Esophagus squamous epithelium (tissue), 5 donors: ENCODE measurements at places on chromosomes 7 and 10.

DNA sequence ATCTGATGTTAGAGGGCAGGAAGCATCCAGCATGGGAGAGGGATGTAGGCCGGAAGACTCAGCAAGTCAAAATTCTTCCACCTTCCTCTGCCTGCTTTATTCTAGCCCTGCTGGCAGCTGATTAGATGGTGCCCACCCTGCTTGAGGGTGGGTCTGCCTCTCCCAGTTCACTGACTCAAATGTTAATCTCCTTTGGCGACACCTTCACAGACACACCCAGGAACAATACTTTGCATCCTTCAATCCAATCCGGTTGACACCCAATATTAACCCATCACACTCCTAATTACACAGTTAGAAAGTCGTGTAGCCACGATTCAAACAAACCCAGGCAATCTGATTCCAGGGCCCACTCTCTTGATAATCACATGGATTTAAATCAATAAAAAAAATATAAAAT lies 433.9 kb upstream of the LRGUK start:
- H3K4me3 ChIP-seq, result no peak overlapping the region
- H3K27ac ChIP-seq, result no peak overlapping the region
- no peaks in the 10 kb centered on the region for H3K27me3 ChIP-seq
- DNase-seq, result no peak
- H3K36me3 ChIP-seq, result no peaks in the 10 kb centered on the region

DNA sequence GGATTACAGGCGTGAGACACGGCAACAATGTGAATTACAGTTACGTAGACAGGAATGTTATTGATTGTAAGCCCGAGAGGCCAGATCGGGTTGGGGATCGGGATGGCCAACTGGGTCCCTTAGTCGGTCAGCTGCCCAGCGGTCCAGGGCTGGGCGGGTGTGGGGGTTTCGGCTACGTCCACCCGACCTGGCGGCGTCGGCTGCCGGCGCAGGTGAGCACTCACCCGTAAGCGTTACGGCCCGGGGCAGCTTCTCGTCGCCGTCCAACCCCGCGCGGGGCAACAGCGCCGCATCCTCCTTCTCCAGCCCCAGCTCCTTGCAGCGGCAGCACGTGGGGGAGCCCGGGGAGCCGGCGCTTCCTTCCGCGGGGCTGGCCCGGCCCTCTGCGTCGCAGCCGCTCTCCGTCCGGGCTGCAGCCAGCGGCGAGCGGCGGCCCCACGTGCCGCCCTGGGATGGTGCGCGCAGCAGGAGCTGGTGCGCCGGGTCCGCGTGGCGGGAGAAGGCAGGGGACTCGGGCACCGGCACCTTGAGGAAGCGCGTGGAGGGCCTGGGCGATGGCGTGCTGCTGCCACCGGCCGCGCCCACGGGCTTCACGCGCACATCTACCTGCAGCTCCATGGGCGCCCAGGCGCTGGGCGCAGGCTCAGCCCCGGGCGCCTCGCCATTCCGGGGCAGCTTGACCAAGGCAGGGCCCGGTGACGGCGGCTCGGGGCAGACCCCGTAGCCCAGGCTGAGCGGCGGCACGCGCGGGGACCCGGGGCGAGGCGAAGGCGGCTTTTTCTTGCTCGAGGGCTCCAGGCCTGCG lies 609 bp downstream of the KLRG2 start:
- H3K4me1 ChIP-seq, result peaks cover 20% of the 10 kb centered on the region
- H3K36me3 ChIP-seq, result no peaks in the 10 kb centered on the region
- no peaks in the 10 kb centered on the region for H3K27me3 ChIP-seq
- peak overlapping the region; percentile 48 for H3K4me3 ChIP-seq
- DNase-seq, result no peak

GRCh38 chr7:16668049-16668858 lies 22.3 kb downstream of the BZW2 start:
- no peaks in the 10 kb centered on the region for H3K27me3 ChIP-seq
- peak overlapping the region; percentile 85 for H3K27ac ChIP-seq
- peaks cover 17% of the 10 kb centered on the region for H3K4me1 ChIP-seq

GRCh38 chr7:77913977-77914607 lies 115.5 kb downstream of the PHTF2 start:
- H3K4me3 ChIP-seq, result no peak overlapping the region
- no peak for DNase-seq

- no peak overlapping the region for H3K27ac ChIP-seq
- no peaks in the 10 kb centered on the region for H3K4me1 ChIP-seq
- H3K27me3 ChIP-seq, result no peaks in the 10 kb centered on the region
- no peak for DNase-seq
Measured at GRCh38 chr7:133709036-133709880, 417.9 kb upstream of the LRGUK start.

DNA sequence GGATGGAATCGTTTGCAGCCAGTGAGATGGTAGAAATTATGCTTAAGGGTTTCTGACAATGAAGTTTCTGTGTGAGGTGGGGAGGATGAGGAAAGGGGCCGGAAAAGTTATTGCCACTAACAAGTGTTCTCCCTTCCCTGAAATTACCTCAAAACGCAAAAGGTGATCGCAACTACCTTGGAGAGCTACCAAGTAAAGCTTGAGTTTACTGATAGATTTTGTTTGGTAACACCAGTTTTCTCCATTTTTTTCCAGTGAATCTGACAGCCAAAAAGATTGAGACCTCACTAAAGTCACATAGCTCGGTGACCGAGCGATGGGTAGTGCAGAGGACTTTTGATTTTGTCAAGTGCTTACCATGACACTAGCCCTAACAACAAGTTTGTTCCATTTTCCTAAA lies 1.6 kb downstream of the SUV39H2 start:
- no peaks in the 10 kb centered on the region for H3K36me3 ChIP-seq
- H3K27ac ChIP-seq, result no peak overlapping the region
- peaks cover 15% of the 10 kb centered on the region for H3K4me1 ChIP-seq
- H3K27me3 ChIP-seq, result no peaks in the 10 kb centered on the region
- no peak for DNase-seq

DNA sequence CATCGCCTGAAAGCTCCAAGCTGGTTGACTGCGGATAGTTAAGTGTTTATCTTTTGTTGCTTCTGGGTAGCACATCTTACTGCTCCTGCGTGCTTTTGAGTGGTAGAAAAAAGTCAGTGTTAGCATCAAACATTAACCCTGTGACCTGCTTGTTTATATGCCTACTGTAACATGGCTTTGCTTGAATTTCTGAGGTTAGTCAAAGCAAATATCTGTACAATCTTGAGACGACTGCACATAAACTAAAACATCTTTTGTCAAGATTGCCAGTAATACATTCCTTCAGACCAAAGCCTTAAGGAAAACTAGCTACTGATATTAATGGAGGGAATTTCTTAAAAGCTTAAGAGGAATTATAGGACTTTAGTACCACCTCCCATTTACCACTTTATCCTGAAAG lies 163.7 kb downstream of the BAMBI start:
- no peaks in the 10 kb centered on the region for H3K36me3 ChIP-seq
- H3K4me3 ChIP-seq, result no peak overlapping the region
- no peak overlapping the region for H3K27ac ChIP-seq
- H3K27me3 ChIP-seq, result no peaks in the 10 kb centered on the region

DNA sequence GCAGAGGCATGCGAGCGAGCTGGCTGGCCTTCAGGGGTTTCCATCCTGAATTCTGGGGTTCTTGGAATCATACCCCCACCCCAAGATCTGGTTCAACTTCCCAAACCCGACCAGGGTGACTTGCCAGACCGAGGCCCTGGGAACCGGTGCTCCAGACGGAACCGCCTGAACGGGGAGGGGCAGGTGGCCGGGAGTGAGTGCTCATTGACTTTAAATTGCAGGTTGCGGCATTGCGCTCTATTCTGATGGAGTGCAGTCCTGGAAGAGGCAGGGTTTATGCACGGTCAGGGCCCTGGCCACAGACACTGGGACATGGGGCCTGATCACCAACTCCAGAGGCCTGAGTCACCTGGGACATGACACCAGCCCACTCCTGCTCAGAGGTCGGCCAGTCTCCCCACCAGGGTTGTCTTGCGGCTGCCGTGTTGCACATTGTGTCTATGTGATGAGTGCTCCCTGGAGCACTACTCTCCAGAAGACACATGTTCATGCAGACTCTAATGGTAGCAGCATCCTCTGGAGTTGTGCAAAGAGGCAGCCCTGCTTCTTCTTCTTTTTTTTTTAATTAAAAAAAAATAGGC lies 5.8 kb upstream of the DDIT4 start:
- H3K27ac ChIP-seq, result no peak overlapping the region
- H3K4me1 ChIP-seq, result peaks cover 27% of the 10 kb centered on the region
- H3K27me3 ChIP-seq, result no peaks in the 10 kb centered on the region

- no peaks in the 10 kb centered on the region for H3K27me3 ChIP-seq
- no peaks in the 10 kb centered on the region for H3K36me3 ChIP-seq
- no peak for DNase-seq
- no peak overlapping the region for H3K4me3 ChIP-seq
- no peak overlapping the region for H3K27ac ChIP-seq
Measured at GRCh38 chr7:5470167-5470532, 46.5 kb upstream of the TNRC18 start.

- no peaks in the 10 kb centered on the region for H3K27me3 ChIP-seq
- no peaks in the 10 kb centered on the region for H3K4me1 ChIP-seq
- DNase-seq, result no peak
- H3K27ac ChIP-seq, result no peak overlapping the region
- no peak overlapping the region for H3K4me3 ChIP-seq
- no peaks in the 10 kb centered on the region for H3K36me3 ChIP-seq
Measured at GRCh38 chr7:29851487-29851886, 45.2 kb downstream of the WIPF3 start.

DNA sequence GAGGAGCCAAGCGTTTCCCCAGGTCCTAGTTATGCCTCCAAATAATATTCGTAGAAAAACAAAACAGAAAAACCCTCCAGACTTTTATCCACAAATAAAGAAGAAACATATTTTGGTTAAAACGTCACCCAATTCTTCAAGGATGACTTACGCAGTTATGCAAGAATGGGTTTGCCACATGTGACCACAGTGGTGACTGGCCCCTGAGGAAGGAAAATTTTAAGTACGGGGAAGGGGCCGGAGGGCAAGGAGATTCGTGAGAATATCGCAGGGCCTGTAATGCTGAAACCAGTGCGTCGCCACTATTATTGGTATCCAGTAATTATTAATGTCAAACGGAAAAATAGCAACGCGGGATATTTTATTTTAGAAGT lies 537 bp upstream of the MRPS24 start:
- H3K27ac ChIP-seq, result peak overlapping the region; percentile 95
- H3K27me3 ChIP-seq, result no peaks in the 10 kb centered on the region
- peaks cover 18% of the 10 kb centered on the region for H3K4me1 ChIP-seq
- peak overlapping the region; percentile 88 for H3K4me3 ChIP-seq
- DNase-seq, result no peak
- peaks cover 31% of the 10 kb centered on the region for H3K36me3 ChIP-seq

DNA sequence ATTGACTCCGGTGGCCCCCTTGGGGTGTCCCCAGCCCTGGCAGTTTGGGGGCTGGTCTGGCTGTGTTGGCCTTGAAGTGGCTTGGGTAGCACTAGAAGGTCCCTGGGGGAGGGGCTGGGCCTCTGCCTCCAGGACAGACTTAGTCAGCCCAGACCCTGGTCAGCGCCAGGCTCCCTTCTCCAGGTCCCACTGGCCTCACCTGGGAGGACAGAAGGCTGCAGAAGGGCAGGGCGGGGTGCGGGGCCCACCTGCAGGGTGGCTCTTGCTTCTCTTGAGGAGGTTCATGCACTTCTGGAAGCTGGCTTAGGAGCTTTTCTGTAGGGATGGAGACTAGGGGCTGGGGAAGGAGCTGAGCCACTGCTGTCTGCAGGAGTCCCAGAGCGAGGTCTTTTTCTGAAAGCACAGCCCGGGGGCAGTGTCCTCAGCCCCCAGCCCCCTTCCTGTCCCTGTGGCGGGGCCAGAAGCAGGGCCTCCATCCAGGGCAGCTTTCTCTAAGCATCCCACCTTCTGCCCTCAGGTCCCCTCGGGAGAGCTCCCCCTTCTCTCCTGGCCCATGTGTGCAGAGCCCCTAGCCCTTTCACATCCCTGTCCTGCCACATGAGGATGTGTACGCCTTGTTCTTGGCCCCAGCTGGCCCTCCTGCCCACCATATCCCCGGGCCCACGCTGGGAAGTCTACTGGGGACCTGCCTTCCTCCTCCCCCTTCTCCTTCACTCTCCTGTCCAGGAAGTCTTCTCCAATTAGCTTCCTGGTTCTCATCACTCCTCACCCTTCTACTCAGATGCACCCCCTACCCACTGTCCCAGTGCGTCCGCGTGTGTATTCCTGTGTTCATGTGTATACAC lies 11.0 kb downstream of the TBATA start:
- H3K4me3 ChIP-seq, result no peak overlapping the region
- H3K4me1 ChIP-seq, result peaks cover 7% of the 10 kb centered on the region
- DNase-seq, result no peak
- no peaks in the 10 kb centered on the region for H3K27me3 ChIP-seq

DNA sequence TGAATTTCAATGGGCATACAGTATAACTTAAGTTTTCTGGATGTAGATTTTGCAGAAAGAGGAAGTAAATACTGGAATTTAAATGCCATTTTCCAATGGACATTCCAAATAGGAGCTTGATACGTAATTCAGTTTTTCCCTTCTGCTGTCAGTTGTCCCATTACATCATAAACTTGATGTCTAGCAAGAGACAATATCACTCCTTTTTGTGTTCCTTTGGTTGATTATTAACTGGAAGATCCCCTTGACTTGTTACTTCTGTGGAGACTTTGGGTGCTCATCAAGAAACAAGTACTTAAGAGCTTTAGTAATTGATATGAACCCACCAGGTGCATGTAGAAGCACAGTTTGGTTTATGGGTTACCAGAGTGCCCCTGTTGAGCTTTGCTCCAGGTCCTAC lies 116.1 kb downstream of the ST7 start:
- no peak overlapping the region for H3K27ac ChIP-seq
- H3K27me3 ChIP-seq, result no peaks in the 10 kb centered on the region
- no peak overlapping the region for H3K4me3 ChIP-seq
- H3K36me3 ChIP-seq, result no peaks in the 10 kb centered on the region

GRCh38 chr10:17580885-17581284 lies 36.3 kb downstream of the HACD1 start:
- H3K27me3 ChIP-seq, result no peaks in the 10 kb centered on the region
- no peak for DNase-seq
- no peaks in the 10 kb centered on the region for H3K36me3 ChIP-seq
- no peaks in the 10 kb centered on the region for H3K4me1 ChIP-seq
- H3K27ac ChIP-seq, result no peak overlapping the region

DNA sequence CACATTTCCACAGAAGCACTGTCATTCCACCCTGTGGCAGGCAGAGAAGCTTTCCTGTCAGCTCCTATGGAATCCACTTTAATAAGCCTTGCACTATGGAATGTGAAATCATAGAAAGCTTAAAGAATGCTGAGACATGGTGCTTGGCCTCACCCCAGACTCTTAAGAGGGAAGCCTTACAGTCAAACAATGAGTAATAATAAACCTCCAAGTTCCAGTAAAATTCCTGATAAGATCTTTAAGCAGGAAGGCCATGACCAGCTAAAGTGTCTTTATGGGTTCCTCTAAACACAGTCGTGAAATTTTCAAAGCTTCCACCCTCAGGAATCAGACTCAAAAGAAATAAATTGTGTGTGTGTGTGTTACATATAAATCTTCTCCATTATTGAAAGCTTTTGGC lies 11.9 kb upstream of the TEX36 start:
- no peaks in the 10 kb centered on the region for H3K27me3 ChIP-seq
- H3K36me3 ChIP-seq, result no peaks in the 10 kb centered on the region
- H3K27ac ChIP-seq, result no peak overlapping the region
- H3K4me1 ChIP-seq, result peaks cover 47% of the 10 kb centered on the region
- no peak overlapping the region for H3K4me3 ChIP-seq
- no peak for DNase-seq

- peaks cover 7% of the 10 kb centered on the region for H3K27me3 ChIP-seq
- DNase-seq, result no peak
- peak overlapping the region; percentile 70 for H3K27ac ChIP-seq
- H3K36me3 ChIP-seq, result no peaks in the 10 kb centered on the region
- peaks cover 32% of the 10 kb centered on the region for H3K4me1 ChIP-seq
Measured at GRCh38 chr10:70376436-70377378, 5.7 kb downstream of the LRRC20 start.

- H3K4me1 ChIP-seq, result peaks cover 18% of the 10 kb centered on the region
- no peak overlapping the region for H3K27ac ChIP-seq
- DNase-seq, result no peak
- no peak overlapping the region for H3K4me3 ChIP-seq
- H3K36me3 ChIP-seq, result no peaks in the 10 kb centered on the region
Measured at GRCh38 chr10:50426485-50426884, 175.2 kb upstream of the ASAH2 start.
